Omental fat pad (tissue), 4 donors: ENCODE measurements at places on chromosomes 4 and X.

- DNase-seq: no peak
Measured at GRCh38 chr4:183401473-183401872, 43.0 kb upstream of the CDKN2AIP start.

DNA sequence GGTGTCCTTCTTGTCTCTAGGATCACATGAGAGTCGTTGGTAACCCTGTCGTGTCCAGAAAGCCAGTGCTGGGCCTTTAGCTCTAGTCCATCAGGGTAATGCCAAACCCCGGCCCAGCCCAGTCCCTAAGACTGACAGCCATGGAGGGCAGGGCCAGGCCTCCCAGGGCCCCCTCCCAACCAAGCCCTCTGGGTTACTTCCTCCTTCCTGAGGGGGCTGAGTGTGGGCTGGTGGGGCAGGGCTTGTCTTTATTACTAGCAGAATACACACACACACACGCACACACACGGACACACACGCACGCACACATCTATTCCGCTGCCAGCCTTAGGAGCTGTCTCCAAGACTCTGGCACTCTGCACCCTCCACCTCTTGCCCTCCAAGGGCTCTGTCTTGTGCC lies 35.6 kb upstream of the CDKN2AIP start:
- DNase-seq: no peak

GRCh38 chrX:40920351-40920750 lies 164.9 kb upstream of the USP9X start:
- no peak for DNase-seq

DNA sequence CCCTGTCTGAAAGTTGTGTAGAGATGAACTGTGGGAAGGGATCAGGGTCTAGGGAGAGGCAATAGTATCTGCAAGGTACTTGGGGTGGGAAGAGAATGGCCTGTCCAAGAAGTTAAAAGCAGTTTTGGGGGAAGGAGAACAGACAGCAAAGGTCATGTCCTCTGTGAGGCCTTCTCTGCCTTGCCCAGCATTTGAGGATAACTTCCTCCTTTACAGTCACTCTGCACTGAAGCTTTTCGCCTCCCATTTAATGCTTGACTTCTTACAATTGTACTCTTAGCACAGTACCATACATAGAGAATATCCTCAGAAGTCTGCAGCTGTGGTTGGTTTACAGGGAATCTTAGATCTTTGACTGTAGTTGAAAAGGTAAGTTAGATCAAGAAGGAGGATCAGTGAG lies 121.8 kb upstream of the AP1S2 start:
- no peak for DNase-seq

DNA sequence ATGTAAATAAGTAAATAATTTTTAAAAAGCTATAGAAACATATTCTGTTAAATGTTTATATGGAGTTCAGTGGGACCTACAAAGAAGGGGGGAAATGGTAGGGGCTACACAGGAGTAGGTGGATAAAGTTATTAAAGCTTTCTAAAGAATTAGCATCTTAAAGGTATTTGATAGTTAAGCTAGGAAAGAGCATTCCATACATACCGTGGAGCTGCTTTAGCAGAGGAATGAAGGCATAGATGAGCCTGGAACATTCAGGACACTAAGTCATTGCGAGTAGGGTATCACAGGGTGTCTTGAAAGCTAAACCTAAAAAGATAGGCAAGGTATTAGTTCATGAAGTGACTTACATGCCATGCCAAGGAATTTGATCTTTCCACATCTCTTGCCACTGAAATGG lies 60.4 kb downstream of the SLC10A6 start:
- DNase-seq: no peak

- DNase-seq: no peak
Measured at GRCh38 chrX:71859637-71860036, 51.0 kb upstream of the NHSL2 start.

GRCh38 chr4:186805020-186805820 lies 81.6 kb upstream of the FAT1 start:
- DNase-seq: no peak

GRCh38 chrX:53190363-53190960 lies 34.5 kb downstream of the KDM5C start:
- DNase-seq: no peak

DNA sequence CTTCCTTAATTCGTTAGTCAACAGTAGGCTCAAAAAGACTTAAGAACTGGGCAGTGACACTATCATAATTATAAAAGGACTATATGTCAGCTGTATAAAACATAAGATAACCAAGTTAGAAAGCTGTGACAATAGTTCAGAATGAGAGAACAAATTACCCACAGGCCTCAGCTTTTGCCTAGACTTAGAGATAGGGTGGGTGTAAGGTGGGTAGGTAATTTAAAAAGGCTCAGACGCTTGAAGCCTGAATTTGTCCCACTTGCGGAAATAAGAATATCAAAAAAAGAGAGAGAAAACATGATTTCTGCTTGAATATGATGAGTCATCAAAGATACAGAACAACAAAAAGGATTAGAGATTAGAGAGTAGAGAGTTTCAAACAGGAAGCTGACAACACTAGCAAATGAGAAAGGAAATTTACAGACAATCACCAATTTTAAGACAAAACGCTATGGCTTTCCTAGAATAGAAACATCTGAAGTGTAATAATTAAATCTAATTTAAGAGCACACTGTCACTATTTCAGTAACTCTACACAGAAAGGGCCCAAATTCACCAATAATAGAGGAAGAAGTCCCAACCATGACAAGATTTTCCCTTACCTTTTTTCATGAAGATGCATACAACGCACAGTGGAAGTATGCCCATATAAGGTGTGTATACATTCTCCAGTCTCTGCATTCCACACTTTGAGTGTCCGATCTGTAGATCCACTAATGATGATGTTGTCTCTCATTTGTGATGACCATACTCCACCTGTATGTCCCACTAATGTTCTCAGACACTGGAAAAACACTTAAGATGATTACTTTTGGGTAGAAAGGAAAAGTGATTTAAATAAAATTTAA lies 208.1 kb downstream of the FBXW7 start:
- no peak for DNase-seq

DNA sequence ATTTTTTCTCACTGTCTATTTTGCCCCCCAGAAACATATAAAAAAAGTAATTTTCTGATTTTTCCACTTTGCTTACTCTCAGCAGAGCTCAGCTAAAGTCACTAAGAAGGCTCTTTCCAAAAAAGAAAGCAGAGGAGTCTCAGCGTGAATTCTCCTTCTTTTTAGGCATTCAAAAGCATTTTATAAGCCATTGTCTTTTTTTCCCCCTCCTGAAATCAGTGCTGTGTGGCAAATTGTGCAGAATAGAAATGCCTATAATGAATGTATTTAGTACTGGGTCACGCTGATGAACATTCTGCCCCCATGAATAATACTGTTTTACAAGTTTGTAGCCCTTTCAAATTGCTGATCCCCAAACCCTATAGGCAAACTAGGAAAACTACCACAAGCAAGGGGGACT lies 1.6 kb upstream of the PCDH18 start:
- no peak for DNase-seq

- DNase-seq: no peak
Measured at GRCh38 chr4:29680644-29681043, 1039.5 kb upstream of the PCDH7 start.

- DNase-seq: no peak
Measured at GRCh38 chr4:176209535-176209934, 14.2 kb upstream of the SPATA4 start.

GRCh38 chr4:176054942-176055341 lies 10.7 kb upstream of the WDR17 start:
- no peak for DNase-seq

DNA sequence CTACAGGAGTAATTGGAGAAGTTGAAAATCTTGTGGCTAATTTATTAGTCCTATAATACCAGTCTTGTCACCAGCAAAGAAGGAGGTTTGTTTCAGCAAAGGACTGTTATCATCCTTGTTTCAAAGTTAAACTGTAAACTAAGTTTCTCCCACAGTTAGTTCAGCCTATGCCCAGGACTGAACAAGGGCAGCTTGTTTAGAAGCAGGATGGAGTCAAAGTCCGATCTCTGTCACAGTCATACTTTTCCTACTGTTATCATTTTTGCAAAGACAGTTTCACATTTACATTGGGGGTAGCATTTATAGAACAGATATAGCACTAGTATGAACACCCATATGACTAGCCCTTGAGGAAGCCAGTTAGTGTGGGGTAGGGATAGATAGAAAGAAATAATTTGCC lies 46.4 kb downstream of the AKAP4 start:
- no peak for DNase-seq

DNA sequence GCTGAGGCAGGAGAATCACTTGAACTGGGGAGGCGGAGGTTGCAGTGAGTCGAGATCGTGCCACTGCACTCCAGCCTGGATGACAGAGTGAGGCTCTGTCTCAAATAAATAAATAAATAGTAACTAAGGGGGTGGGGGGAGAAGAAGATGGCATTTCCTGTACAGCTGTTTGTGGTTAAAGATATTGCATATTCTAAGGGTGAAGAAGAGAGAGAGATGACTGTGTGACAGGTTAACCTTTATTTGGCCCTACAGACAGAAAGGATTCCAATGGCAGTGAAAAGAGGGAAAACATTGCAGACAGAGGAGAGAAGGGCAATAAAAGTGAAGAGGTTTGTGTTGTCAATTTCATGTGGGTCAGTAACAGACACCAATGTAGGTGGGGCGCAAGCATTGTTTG lies 9.4 kb downstream of the TASL start:
- DNase-seq: no peak

DNA sequence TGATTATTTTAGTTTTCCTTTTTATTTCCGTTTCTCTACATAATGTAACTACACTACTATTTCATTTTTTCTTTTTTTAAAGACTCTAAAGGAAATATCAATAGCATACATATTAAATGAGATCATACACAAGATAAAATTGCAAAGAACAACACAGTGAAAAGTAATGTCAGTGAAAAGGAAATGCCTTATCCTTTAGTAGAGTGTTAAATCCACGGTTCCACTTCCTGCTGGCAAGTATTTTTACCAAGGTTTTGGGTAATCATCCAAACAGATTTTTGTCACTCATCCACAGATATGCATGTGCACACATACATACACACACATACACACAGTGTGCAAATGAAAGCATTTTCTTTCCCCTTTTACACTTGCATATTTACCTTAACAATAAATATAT lies 548.9 kb downstream of the PPP4R3C start:
- no peak for DNase-seq

GRCh38 chrX:115616943-115617563 lies 56.1 kb downstream of the PLS3 start:
- no peak for DNase-seq

DNA sequence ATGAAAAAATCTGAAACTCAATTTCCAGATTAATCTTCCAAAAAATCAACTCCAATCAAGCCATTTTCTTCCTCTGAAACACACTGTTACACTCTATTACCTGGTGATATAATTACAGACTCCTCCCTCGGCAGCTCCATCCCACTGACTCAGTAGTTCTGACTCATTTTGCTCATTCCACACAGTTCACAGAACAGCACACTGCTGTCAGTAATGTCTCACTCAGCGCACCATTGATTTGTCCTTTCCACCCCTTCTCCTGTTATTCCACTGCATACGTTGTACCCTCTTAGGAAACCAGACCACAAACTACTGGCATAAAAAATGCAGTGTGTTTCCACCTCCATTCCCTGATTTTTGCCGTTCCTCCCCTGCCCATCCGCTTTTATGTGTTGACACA lies 212.7 kb downstream of the SLIT2 start:
- DNase-seq: no peak

DNA sequence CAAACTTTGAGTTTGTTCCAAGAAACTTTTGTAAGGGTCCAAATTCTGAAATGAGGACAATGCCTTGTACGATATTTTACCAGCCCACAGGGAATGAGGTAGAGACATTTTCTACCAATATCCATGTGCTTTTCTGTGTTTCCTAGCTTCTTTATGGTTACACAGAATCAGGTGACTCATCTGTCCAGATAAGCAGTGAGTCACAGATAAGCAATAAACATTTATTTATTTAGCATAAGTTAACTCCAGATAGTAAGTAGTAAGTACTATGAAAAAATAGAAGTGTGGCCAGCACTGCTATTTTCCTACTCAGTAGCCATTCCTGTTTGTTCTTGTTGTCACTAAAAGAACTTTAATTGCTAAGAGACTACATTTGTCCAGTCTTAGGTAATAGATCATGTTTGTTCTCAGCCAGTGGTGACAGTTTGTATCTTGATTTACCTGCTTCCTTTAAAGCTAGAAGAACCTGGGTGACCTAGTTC lies 7.4 kb downstream of the AFF1 start:
- no peak for DNase-seq

- DNase-seq: no peak
Measured at GRCh38 chrX:10047133-10047532, 80.0 kb downstream of the CLDN34 start.

GRCh38 chrX:131262738-131263679 lies 26.1 kb downstream of the IGSF1 start:
- no peak for DNase-seq

DNA sequence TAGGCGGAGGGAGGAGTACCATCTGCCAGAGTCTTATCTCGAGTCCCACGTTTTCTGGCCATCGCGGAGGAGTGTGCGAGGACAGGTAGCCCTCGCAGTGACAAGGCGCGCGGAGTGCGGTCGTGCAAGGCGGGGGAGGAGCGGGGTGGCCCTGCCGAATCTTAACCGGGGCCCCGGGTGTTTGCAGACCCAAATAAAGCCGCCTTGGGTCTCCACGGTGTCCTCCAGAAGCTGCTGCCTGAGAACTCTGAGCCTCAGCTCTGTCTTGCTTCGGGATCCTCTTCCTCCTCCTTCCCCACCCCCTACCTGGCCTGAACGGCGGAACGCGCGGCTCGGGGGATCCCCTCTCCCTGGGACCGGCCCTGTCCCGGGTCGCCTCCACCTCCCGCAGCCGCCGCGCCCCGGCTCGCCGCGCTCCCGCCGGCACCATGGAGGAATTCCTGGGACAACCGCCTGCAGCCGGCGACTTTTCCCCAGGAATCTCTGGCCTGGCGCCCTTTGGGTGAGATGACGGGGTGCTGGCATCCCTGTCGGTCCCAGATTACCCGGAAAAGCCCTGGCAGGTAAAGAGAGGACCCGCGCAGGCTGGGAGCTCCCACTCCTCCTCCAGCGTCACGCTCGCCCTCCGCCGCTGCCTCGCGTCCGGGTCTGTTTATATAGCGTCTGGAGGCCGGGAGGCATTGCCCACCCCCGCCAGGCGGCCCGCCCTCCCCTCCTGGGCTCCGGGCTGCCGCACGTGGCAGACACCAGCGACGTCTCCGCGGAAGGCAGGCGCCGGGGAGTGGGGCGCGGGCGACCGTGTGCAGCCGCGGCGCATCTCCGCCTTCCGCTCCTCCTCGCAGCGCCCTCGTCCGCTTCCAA lies at the start of gene GALNTL6:
GALNTL6 (plus strand) TSS at position 740 of the 861 bp plus-strand sequence.
- no peak for DNase-seq

DNA sequence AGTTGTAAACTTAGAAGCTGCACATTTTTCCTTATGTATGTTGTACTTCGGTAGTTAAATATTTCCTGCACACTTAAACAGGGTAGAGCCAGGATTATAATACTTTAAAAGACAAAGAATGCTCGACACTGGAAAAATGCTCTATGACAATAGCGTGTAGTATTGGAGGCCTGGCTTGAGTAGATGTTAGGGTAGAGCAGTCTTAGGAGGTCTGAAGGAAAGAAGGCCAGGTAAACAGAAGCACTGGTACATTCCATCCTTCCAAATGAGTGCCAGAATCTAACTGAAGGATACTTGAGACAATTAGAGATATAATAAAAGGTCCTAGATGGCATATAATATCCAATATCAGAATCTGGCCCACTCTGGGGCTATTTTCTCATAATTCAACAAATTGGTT lies 42.3 kb downstream of the ATXN3L start:
- no peak for DNase-seq
